ENCODE measurements at places on chromosomes 7 and 10. TPM values are rescaled to one million over a fixed set of nuclear protein-coding genes. Genes with fewer than 3 reads are reported as not detected.

Gene STEAP1B
- 25.9 TPM for total RNA-seq

Gene AIMP2
- total RNA-seq: 32.6 TPM

Gene MKX
- total RNA-seq: 0.83 TPM

Gene NUDT13
- total RNA-seq: 1.2 TPM

Gene METTL27
- total RNA-seq: 36.6 TPM

Gene NEURL1
- under 0.01 TPM for total RNA-seq

Gene DRGX
- total RNA-seq: not detected

Gene HUS1
- total RNA-seq: 17.2 TPM

Gene ARHGEF5
- 4.5 TPM for total RNA-seq

Gene OR13A1
- not detected for total RNA-seq

Gene TEX47
- total RNA-seq: not detected

Gene MORN4
- total RNA-seq: 3.3 TPM

Gene PRSS37
- not detected for total RNA-seq

Gene CALHM3
- not detected for total RNA-seq

Gene SPDYE6
- total RNA-seq: 0.15 TPM
